ENCODE measurements at places on chromosomes 5 and 9.

DNA sequence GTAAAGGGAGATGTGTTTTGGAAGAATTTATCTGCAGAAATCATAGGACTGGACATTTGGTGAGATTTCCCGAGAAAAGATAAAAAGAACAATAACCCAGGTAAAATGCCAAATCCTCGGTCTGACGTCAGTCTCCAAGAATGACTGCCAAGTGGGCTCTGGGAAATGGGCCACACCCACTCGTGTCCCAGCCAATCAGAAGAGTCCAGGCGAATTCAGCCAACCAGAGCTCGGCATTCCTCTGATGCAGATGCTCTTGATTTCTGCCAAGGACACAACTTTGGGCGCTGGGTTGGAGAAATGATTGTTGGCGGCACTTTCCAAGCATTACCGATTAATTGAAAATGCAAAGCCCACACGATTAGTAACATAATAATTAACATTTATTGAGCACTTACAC is 73.3 kb downstream of the FGF18 start:
- no peak for DNase-seq

- no peak for DNase-seq
Measured at GRCh38 chr5:124819201-124819600, 72.8 kb upstream of the ZNF608 start.

DNA sequence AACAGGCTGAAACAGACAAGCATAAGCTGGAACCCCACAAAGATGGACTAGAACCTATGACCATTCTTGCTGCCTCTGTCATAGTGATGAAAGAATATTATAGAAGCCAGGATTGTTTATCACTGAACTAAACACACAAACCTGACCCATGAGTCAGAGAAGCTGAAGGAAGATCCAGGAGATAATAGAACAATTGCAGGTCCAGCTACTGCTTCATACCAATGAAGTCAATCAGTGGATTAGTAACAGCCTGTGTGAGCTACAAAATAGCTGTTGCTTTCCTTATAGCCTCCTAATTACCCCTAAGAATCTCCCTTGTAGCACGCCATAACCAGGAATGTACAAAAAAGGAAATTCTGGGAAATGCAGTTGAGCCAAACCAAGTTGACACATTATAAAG is 459.9 kb upstream of the ZNF462 start:
- DNase-seq: no peak

DNA sequence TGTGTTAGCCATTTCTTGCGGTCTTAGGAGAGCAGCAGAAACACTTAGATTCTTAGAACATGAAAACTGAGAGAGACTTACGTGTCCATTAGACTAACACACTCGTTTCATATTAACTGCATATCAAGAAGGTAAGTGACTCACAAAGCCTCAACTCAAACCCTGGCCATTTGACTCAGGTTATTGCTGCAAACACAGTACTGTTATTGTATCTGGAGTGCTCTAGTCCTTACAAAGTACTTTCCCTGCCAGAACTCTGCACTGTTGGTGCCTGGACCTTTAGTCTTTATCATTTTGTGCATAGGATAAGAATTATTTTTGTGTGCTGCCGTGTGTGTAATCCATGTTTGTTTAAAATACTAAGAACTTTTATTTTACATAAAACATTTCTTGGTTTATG is 155.7 kb downstream of the FBXL7 start:
- no peak for DNase-seq

GRCh38 chr5:91257301-91257700 is 125.8 kb downstream of the ARRDC3 start:
- DNase-seq: no peak

Data from renal pelvis (tissue), 12 donors.